ENCODE measurements at places on chromosomes 3 and 15.
A peak's percentile ranks its signal among the peaks of the same experiment; 100 is the strongest.

DNA sequence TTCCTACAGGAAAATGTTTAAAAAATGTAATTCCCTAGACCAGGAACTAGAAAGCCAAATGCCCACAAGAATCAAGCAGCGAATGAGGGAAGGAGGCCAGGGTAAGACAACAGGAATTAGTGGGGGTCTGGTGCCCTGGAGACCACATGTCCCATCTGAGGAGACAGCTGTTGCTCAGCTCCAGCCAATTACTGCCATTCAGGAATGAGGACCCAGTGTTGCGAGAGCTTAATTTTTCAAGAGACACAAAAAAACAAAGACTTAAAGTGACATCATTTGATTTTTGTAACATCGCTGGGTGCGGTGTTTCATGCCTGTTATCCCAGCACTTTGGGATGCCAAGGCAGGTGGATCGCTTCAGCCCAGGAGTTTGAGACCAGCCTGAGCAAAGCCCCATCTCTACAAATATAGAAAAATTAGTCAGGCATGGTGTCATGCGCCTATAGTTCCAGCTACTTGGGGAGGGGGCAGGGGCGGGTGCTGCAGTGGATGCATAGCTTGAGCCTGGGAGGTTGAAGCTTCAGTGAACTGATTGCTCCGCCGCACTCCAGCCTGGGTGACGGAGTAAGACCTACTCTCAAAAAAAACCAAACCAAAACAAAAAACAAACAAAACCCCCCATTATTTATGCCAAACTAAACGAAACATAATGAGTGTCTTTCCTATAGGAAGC lies 52.8 kb upstream of the LRIG1 start:
- DNase-seq: no peak

DNA sequence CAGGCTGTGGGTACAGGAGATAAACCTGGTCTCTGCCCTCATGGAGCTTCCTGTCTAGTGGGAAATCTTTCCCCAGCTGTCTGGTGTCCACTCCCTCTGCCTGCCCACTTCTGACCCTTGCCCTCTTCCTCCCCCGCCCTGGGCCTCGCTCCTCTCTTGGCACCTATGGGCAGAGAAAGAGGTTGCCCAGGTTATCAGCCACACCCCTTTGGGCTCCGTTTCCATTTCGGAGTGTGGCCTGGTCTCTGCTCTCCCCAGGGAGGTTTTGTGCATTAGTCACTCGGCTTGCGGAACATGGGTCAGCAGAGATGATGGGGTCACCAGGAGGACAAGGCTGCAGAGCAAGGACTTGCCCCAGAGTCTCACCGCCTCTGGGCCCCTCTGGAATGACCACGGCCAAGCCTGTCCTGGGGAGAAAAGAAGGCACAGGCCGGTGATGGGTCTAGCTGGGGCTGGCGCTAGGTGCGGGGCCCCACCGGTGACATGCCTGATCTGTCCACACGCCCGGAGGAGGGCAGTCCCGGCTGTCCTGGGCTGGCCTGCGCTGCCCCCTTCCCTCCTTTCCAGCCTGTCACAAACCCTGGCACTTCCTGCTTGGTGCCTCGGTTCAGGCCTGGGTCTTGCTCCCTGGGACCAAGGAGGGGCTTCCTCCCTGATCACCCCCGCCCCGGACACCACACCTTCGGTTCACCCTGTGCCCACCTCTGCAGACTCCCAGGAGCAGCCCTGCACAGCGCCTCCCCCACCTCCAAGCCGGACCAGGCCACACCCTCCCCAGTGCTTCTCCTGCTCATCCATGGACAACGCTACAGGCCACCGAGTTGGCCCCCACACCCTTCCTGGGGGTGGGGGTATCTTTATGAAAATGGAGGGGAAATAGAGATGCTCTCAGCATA lies 35.6 kb upstream of the MUC4 start:
- peak; percentile 66 for DNase-seq

GRCh38 chr3:62167566-62168262 lies 205.6 kb downstream of the FEZF2 start:
- DNase-seq: peak; percentile 63

- no peak for DNase-seq
These were observed 32.2 kb upstream of the POLG start for GRCh38 chr15:89366656-89367393.

DNA sequence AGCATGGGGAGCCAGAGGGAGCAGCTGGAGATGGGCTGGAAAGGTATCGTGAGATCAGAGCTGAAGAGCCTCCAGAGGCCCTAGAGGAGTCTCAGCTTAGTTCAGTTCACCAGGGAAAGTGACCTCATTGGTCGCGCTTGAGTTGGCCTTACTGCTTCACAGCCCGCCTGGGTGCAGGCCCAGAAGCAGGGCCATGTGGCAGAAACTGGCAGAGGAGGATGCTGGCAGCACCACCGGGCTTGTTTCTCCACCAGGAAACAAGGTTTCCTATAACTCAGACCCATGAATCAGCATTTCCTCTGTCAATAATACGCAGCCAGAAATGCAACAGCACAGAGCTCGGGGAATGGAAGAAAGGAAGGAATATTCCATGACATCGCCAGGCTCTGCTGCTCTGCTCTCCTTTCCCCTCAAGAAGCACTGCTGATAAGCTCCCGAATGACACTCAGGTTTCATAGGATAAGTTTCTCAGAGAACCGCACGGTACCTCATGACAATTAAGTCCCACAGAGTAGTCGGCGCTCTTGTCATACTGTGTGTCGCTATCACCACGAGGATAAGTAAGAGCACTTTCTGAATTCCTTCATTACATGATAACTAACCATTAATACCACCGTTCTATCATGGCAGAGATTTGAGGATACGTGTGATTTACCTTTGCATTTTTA lies 147.1 kb upstream of the LPP start:
- DNase-seq: peak; percentile 41

GRCh38 chr3:110741891-110742290 lies 329.7 kb upstream of the NECTIN3 start:
- no peak for DNase-seq

DNA sequence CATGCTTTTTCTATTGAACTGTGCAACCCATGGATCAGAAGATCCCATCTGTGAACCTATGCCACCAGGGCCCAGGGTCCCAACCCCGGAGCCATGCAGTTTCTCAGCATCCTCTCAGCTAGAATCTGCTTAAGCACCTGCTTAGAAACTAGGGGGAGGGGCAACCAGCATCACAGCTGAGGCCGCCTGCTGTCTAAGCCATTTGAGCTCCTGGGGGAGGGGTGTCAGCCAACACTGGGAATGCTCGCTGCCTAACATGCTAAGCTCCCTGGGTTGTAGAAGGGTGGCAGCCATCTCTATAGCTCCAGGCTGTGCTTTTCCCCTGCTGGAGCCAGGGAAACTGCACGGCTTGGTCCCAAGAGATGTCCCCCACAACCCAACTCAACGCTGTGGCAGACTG lies 322.8 kb downstream of the EDEM1 start:
- no peak for DNase-seq

GRCh38 chr3:55426486-55426885 lies 60.6 kb downstream of the WNT5A start:
- no peak for DNase-seq

DNA sequence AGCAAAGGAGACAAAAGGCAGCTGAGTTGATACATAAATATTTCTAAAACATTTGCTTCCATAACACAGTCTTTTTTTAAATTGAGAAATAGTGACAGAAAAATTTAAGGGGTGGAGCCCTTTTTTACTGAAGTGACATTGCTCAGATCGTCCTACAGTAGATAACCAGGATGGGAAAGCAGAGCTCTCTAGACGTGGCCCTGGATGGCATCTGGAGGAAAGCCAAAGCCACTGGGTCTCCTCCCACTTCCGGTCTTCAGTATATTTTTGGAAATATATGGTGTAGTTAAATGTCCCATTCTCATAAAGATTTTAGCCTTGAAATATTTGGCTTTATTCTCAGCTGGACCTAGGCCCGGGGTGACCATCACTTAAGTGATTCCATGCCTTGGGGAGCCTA lies 326.1 kb downstream of the ZNF621 start:
- no peak for DNase-seq

DNA sequence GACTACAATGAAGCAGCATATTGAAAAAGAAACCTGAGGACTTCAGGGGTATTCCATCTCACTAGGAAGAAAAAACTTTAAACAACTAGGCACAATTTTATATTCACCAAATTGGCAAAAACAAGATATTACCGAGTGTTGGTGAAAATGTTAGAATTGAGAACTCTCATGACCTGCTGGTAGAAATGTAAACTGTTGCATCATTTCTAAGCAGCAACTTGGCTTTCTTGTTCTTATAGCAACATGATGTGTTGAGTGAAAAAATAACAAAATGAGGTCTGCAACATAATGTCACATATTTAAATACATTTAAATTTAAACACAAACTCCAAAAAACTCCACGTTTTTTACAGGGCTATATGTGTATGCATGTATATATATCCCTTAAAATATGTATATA lies 59.0 kb upstream of the SPPL2A start:
- no peak for DNase-seq

DNA sequence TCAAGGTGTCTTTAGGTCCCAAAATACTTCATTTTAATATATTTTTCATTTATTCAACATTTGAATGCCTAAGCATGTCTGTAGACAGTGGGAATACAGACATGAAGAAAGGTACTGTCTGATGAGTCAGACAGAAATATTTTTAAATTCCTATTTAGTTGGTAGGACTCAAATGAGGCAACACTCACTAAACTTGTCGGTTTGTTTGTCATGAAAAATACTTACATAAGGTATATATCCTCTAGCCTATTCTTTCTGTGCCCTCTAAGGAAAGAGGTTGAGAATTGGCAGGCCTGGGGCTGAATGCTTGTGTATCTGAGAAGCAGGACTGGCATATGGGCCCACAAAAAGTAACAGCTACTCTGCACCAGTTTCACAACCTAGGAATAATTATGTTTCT lies 423.6 kb upstream of the MDFIC2 start:
- no peak for DNase-seq

GRCh38 chr3:174659511-174659910 lies 199.6 kb upstream of the NAALADL2 start:
- DNase-seq: no peak

GRCh38 chr3:100252001-100252400 lies 8.8 kb upstream of the TBC1D23 start:
- no peak for DNase-seq

DNA sequence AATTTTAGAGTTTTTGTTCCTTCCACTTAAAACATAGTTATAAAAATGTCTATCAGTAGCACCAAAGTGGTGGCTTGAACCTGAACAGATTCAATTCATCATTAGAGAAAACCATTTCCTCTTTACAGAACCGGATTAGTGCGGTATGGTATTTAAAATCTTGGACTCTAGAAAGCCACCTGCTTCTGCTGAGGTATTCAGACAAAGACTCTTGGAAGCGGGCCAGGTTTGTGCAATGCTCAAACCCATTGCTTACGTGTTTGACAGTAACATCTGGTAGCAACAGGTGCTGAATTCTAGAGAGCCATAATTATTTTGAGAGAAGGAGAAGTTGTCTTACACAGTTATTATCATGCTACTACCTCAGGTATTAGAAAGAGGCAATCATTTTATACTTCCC lies 290.5 kb downstream of the NAALADL2 start:
- DNase-seq: peak; percentile 11

DNA sequence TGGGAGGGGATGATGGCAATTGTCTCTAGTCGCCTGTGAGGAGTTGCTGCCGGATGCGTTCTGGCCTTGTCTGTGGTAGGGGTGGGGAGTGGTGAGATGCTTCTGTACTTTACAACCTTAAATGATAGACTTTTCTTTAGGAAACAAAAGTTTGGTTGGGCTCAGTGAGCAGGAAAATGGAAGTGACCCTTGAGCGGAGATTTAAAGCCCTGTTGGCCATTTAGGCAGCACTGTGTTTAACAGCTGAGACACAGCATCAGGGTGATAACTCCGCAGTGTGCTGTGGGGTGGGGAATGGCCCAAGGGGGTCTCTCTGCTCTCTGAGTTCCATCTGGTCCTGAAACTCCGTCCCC lies 36.6 kb downstream of the SPSB4 start:
- DNase-seq: no peak

GRCh38 chr15:101187820-101188636 lies 63.8 kb downstream of the CHSY1 start:
- DNase-seq: no peak

GRCh38 chr3:30625541-30626438 lies 19.4 kb downstream of the TGFBR2 start:
- DNase-seq: peak; percentile 69

DNA sequence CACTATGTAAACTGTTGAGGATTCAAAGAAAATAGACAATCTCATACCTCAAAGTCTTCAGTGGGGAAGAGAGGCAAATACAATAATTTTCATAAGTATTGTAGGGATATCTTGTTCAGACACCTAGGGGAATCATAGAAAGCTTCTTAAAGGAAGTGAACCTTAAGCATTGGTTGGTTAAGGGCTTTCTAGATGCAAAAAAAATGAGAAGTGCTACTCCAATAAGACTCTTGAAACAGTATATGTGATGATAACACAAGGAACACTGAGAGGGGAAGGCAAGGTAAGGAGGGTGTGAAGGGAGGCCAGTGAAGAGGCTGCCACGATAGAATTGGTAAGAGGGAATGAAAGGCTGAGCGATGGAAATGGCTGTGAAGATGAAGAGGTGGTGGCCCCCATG lies 104.1 kb downstream of the TPRG1 start:
- DNase-seq: no peak

DNA sequence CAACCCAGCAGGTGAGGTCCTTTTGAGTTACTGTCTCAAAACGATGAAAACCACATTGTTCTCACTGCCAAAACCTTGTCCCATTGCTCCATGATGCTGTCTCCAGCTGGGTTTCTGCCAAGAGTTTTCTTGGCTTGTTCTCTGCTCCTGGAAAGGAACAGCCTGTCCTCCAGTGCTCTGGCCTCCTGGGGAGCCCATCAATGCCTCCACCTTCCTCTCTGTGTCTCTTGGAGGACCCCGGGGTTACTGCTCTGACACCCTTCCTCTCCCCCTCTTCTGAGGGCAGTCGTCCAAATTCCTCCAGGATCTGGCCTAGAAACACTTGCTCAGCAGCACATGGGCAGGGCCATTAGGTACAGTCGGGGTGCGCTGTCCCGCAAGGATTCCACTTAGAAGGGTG lies 63.9 kb upstream of the RGMA start:
- no peak for DNase-seq

DNA sequence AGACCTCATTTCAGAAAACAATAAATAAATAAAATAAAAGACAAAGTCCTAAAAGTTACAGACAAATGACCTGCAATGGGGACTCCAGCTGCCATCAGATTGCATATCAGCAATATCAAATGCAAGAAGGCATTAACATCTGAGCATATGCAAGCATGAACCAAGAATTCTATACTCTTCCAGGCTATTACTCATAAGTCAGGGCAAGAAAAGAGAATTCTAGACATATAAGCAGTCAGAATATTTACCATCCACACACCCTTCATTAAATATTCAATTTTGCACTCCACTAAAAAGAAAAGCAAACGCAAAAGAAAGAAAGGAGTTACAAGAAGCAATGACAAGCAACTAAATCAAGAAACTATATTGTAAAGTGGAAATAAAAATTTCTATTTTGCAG lies 21.1 kb downstream of the PLA2G4F start:
- no peak for DNase-seq
